Ascending aorta (tissue), 2 donors: ENCODE measurements at places on chromosomes 4 and X.

DNA sequence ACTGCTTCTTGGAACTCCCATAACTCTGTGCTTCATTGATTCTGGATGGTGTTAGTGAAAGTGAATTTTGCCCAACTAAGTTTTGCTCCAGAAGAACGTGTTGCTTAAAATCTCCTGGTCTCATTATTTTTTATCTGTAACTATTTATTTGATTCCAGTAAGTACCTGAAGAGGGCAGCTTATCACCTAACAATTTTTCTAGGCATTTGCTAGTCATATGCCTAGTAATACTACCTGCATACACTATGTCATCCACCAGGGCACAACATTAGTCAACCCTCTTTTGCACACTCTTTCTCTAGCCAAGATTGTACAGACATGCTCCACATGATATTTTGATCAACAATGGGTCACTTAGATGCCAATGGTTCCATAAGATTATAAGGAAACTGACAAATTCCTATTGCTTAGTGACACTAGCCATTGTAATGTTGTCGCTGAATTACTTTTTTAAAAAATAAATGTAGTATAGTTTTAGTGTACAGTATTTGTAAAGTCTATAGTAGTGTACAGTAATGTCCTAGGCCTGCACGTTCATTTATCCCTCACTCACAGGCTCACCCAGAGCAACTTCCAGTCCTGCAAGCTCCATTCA is 499.9 kb upstream of the AADAT start:
- DNase-seq, result no peak

DNA sequence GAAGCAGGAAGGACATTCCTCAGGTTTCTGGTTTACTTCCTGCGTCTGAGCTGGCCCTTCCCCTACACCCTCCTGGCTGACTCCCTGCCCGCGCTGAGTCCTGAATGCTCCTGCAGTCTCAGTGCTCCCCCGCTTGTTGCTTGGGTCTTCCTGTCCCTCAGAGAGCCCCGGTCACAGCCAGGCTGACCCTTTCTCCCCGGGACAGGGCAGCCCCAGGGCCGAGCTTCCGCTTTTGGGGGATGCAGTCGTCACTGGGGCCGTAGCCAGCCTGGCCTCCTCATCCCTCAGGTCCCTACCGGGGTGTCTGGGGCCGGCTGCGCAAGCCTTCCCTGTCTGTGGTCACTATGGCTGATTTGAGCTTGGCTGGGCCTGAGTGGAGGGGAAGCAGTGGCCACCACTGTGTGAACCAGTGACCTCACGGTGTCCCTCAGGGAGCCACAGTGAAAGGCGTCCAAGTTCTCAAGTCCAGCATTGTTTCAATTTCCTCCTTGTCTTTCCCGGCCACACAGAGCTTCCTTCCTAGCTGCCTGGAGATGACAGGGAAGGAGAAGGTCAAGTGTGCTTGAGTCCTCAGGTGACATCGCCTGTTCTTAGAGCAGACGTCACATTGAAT is 34.1 kb upstream of the ASMTL start:
- DNase-seq, result no peak

DNA sequence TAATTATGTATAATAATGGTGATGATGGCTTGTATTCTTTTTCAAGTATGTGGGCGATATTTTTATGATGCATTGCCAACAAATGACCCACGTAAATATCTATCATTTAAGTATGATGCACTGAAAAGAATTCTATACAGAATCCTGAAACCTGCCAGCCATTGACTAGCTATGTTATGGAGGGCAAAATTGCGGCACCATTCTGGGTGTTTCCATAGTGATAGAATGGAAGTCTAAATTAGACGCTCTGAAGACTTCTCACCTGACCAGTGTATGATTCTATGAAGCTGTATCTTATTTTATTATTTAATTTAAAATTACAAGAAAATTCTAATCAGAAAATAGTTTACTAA is 677 bp upstream of the CENPC start:
- DNase-seq, result no peak

- no peak for DNase-seq
Observed at GRCh38 chr4:10020871-10021652, at the start of gene SLC2A9. SLC2A9 (minus strand) TSS chr4:10021497; CDS start chr4:10021429, 68 bp downstream.

- no peak for DNase-seq
Observed at GRCh38 chr4:110196871-110197528, 1.4 kb downstream of the ELOVL6 start.

DNA sequence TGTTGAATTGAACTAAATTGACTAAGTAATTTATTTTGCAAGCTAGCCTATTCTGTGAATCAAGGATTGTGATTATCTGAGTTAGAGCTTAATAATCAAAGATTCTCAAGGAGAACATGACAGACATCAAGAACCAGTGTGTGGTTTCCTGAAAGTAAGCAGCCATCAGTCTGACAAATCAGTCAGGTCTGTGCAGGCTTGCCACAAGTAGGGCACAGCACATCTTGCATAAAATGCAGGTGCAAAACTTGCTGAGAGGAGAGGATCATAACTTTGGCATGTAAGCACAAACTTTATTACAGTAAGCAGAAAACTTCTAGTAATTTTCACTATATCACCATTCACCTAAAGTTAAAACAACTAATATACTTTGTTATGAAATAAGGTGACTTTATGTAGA is 22.5 kb downstream of the FAM241A start:
- no peak for DNase-seq

- no peak for DNase-seq
Observed at GRCh38 chr4:72112514-72113156, 80.8 kb downstream of the NPFFR2 start.
